ENCODE measurements at places on chromosomes 3 and 15.

DNA sequence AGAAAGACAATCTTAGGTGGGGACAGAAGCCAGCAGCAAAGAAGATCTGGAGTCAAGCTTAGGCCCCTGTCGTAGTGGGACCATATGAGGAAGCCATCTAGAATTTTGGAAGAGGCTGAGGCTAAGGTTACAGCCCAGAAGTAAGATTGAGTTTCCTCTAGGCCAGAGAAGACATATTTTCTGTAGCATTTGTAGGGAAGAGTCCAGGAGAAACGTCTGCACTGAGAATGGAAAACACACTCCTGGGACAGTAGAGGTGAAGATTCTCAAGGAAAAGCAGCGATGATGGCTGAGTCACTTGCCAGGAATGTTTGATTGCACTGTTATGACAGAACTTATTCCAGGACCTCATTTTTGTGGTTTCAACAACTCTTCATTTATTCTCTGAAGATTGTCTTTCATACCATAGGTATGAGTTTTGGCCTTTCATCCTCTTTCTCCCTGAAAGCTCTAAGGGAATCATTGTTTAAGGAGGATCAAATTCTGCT lies 107.2 kb downstream of the GTPBP8 start:
- no peak for DNase-seq

- DNase-seq: no peak
Measured at GRCh38 chr3:194225418-194225812, 89.5 kb downstream of the HES1 start.

DNA sequence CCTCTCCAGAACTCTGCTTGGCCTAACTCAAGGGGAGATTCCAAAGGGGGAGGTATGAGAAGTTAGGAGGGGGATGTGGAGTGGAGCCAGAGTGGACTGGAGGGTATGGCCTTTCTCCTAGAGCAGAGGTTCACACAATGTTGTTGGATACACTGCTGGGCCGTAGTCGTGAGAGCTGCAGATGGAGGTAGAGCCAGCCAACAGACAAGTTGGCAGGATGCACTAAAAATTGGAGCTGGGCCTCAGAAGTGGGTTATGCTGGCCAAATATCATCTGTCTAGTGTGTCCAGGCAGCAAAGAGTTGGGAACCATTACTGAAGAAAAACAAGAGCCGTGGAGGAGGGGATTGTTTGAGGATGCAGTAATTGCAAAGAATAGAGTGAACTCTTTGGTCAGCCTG lies 27.7 kb upstream of the LRRFIP2 start:
- DNase-seq: no peak

GRCh38 chr3:126486360-126486847 lies 10.7 kb upstream of the ZXDC start:
- DNase-seq: no peak

GRCh38 chr3:55701997-55702396 lies 214.9 kb upstream of the WNT5A start:
- DNase-seq: no peak

- DNase-seq: no peak
Measured at GRCh38 chr3:196662033-196662432, 22.5 kb downstream of the NRROS start.

- DNase-seq: no peak
Measured at GRCh38 chr15:85746641-85747040, 48.1 kb downstream of the KLHL25 start.

GRCh38 chr3:11152301-11152700 lies 2.0 kb upstream of the HRH1 start:
- DNase-seq: no peak

- DNase-seq: no peak
Measured at GRCh38 chr3:25817638-25818037, 27.7 kb downstream of the OXSM start.

- no peak for DNase-seq
Measured at GRCh38 chr3:62369476-62369743, 3.9 kb downstream of the FEZF2 start.
